ENCODE measurements at places on chromosomes 1 and 21. TPM values are rescaled to one million over a fixed set of nuclear protein-coding genes. Genes with fewer than 3 reads are reported as not detected.

Gene MYBPH
- total RNA-seq, result 37.5 TPM

Gene TSTD1
- total RNA-seq, result 53.9 TPM

Gene ST6GALNAC5
- 5.2 TPM for total RNA-seq

Gene SLFNL1
- 1.1 TPM for total RNA-seq

Gene MROH9
- total RNA-seq, result not detected

Gene PLA2G4A
- total RNA-seq, result 8.4 TPM

Gene ZSWIM5
- total RNA-seq, result 1.4 TPM

Gene ZBTB21
- 10.7 TPM for total RNA-seq

Gene C1orf185
- total RNA-seq, result not detected

Gene SGIP1
- total RNA-seq, result 2.6 TPM

Gene ADCY10
- 0.21 TPM for total RNA-seq
